Urinary bladder (tissue), 4 donors: ENCODE measurements at places on chromosomes 2 and 18.

DNA sequence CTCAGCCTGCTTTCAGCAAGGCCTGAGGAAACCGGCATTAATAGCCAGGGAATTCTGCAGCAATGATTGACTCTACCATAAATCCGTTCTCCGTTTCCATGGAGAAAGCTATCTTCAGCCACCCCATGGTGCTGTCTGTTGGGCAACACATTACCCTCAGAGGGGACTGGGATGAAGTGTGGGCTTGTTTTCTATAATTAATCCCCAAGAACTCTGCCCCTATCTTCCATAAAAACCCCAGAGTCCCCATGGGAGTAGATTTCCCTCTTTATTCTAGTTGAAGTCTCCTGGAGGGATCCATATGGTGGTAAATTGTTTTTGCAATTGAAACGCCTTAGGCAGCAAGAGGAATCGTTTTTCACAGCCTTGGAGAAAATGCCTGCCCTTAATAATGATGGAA is 9.2 kb downstream of the G6PC2 start:
- DNase-seq: no peak

DNA sequence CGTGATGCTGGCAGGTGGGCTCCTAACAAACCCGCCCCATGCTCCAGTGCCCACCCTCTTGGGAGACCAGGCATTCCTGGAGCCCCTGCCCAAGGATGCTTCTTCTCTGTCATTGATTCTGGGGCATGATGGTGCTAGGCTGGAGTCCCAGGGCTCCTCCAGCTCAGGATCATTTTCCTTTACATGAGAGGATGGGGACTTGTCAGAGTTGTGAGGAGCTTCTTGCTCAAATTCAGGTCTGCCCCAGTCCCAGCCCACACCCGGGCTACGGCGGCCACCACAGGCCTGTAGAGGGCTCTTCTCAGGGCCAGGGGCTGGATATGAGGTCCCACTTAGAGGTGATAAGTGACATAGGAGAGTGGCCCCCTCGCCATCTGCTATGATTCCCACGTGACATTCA is 141.1 kb upstream of the COPS8 start:
- DNase-seq: no peak

- DNase-seq: no peak
Observed at GRCh38 chr2:71555798-71556454, 102.6 kb downstream of the DYSF start.

- no peak for DNase-seq
Observed at GRCh38 chr18:60585670-60586069, 213.1 kb upstream of the MC4R start.

DNA sequence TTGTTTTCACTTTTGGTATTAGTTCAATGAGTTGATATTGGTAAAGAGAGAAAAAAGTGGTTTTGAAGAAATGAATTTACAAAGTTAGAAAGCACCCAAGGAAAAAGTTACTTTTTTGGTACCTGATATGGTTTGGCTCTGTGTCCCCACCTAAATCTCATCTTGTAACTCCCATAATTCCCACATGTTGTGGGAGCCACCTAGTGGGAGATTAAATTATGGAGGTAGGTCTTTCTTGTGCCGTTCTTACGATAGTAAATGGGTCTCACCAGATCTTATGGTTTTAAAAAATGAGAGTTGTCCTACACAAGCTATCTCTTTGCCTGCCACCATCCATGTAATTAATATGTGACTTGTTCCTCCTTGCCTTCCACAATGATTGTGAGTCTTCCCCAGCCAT is 965.6 kb upstream of the NRXN1 start:
- no peak for DNase-seq

DNA sequence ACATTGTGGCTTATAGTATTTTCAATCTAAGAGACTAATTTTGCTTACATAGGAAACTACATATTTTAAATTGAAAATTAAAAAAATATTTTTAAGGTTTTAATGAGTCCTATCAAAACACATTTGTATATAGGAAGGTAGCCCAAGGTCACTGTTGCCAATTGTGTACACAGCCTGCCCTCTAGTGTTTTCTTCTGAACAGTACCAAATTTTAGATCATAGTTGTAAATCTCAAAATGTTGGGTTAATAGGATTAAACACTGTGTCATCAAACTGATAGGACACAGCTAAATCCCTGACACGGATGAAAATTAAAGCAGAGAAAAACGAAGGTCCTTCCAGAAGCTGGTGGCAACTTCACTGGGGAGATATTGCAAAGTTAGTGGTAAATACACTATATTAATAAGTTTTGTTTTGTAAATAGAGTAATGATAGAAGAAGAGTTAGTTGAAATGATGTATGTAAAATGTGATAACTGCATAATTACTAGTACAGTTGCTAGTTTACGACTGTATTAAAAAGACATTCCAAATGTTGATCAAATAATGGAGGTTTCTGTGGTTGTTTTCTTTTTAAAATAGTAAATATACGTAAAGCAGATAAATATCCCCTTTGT is 19.7 kb downstream of the CLUL1 start:
- DNase-seq: no peak

- no peak for DNase-seq
Observed at GRCh38 chr2:70270323-70270722, 12.4 kb downstream of the PCYOX1 start.

- DNase-seq: no peak
Observed at GRCh38 chr18:9334973-9335696, 562 bp downstream of the TWSG1 start.

- DNase-seq: no peak
Observed at GRCh38 chr2:23814963-23815362, 112.0 kb downstream of the ATAD2B start.

GRCh38 chr2:9610781-9611548 is 19.8 kb downstream of the YWHAQ start:
- DNase-seq: no peak

GRCh38 chr18:56647071-56647470 is 4.1 kb upstream of the WDR7 start:
- DNase-seq: no peak

DNA sequence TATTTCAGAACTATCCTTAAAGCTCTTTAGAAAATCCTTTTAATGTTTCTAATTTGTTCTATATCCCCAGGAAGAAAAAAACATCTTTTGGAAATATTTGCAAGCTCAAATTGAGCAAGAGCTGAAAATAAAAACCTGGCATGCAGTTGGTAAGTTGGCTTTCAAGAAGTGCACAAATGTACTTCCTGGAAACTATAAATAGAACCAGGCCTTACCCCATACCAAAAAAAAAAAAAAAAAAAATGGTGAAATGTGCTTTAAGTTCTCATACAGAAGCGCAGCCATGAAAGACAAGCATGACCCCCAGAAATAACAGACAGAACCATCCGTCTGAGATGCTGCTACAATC is 178.5 kb downstream of the HDAC4 start:
- DNase-seq: no peak

GRCh38 chr18:75100832-75101630 is 107.9 kb downstream of the PTGR3 start:
- no peak for DNase-seq

DNA sequence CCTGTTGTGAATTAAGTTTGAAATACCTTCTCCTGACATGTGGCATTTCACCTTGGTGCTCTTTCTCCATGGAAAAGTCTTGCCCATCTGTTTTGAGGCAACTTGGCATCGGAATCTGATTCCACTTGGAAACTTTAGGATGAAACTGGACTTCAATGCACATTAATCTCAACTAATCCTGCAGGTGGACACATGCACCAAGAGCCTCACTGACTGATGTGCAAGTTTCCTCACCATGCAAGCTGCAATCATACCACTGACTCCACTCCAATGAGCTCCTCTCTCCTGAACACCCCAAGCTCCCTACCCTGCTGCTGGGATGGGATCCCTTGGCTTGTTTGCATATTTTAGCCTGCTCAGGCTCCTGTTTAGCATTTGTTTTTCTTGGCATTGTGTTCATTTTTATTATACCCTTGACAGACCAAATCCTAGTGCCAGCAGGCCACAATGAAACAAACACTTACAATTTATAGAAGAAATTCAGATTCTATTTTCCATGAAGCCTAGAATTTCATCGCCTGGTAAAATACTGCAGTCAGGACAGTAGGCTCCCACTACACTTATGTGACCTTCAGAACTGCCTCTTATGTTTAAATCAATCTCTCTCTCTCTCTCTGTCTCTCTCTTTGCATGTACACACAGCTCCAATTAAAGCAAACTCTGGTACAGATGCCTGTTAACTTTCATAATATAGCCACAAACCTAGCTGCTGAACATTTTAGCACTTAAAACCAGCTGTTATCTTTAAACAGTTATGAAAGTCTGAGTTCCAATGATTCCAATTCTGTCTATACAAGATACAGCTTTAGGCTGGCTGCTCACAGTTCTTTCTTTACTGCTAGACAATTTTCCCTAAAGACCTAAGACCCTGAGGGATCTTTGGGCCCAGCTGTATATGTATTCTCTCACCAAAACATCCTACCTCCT is 141.5 kb downstream of the OSR1 start:
- DNase-seq: no peak

- DNase-seq: no peak
Observed at GRCh38 chr18:48352051-48352755, 57.0 kb downstream of the ZBTB7C start.
